ENCODE measurements at places on chromosomes 7 and 10. TPM values are rescaled to one million over a fixed set of nuclear protein-coding genes. Genes with fewer than 3 reads are reported as not detected.
A peak's percentile ranks its signal among the peaks of the same experiment; 100 is the strongest.

DNA sequence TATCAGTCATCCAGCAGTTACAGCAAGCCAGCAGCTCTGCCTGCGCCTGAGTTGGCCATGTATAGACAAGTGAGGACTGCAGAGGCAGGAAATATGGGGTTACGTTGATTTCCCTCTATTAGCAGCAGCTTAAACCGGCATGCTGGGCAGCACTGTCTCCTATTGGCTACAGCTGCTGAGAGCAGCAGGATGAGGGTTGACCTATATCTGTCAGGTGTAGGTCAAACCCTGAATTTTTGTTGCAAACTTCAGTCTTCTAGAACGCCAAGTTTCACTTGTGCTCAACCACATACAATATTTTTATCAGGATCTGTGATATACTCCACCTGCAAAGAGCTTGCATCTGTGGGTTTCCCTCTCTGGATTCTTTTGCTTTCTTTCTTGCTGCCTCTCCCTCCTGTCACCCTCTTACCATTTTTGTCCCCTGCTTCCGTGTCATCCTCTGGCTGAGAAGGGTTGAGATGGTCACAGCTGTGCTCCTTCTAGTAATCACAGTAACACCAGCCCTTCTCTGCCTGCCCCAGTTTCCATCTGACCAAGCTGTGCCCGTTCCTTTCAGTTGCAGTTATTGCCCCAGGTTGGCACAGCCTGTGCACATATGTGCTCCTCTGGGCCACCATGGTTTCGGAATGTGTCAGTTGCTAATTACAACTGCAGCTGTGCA lies 23.8 kb upstream of the GLCCI1 start:
- DNase-seq = no peak

DNA sequence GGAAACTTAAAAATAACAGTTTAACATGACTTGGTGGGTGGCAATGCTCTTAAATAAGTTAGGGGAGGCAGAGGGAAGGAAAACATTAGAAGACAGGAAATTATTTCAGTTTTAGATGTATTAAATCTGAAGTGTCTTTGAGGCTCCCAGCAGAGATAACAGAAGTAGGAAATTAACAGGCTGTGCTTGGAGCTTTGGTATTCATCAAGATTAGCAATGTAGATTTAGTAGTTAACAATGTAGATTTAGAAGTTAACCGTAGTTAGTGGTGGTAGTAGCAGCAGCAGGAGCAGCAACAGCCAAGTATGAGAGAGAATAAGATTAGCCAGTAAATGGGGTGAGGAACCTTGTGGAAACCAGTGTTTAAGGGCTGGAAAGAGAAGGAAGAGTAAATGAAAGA lies 48.7 kb upstream of the UBN2 start:
- no peak for DNase-seq

DNA sequence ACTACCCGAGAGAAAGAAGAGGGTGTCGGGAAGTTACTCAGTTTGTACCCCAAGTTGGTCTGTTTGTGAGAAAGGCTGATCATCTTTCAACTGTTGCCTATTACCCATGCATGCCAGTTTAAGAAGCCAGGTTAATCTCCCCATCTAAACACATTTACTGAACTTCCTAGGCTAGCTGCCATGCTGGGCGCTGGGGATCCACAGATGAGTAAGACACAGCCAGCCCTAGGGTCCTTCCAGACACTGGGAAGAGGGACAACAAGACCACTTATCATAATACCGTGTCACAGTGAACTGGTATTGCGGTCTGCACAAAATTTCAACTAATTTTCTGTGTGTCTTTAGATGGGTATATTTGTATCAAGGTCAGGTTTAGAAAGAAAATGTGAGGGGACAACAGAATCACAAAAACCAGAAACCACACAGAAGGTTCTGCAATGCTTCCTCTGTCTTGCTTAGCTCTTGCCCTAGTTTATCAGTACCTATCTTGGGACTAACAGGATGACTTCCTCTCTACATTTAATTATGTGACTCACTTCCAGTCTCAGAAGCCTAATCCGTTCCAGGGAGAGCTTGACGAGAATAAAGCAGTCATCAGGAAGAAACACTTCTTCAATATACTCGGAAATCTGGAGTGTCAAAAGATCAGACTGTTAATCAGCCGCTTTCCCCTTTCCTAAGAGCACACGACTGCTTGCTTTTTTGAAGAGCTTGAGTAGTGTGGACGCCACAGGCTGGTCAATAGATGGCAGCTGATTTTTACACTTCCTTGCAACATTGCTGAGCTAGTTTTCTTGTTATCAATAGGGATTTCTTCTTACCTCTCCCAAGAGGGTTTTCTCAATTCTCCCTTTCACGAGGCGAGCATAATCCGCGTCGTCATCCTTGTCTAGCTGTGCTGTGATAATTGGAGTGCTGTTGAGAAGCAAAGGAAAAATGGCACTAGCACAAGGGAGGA lies 45.7 kb downstream of the POLR3A start:
- no peak for DNase-seq

DNA sequence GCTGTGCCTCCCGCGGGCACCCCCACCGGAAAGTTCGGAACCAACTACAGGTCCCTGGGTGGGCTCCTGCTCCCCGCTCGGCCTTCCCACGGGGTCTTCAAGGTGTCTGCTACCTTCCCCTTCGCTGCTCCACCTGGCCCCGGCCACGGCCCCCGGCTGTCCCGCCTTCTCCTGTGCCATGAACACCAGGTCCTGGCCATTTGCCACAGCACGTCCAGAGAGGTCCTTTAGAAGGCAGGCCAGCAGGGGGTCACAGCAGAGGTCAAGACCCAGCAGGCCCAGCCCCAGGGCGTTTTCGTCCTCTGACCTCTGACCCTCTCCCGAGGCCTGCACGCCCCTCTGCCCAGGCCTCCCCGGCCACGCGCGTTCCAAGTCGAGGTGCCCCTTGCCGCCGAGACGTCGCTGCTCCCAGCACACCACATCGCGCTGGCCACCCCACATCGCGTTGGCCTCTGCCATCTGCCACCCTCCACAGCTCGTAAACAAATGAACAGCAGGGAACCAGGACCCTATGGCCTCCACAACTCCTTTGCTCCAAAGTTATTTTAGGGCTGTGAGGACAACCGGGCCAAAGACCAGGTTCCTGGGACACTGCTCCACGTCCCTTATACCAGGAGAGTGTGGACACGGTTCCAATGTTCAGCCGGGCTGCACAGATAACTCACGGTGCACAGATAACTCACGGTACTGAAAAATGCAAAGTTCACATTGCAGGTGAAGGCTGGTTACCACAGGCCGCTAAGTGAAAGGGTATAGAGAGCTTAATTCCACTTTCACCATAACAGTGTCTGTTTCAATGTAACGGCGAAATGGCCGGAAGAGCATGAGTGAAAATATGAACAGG lies 74.3 kb downstream of the CFAP46 start:
- peak; percentile 23 for DNase-seq

PRSS37 gene
- total RNA-seq = not detected

All from H9 (cell line).